Stimulated activated CD4-positive, alpha-beta T cell treated with anti-CD3 and anti-CD28 coated beads, Interleukin-2, amount 100 ng/mL, for 24 hours (primary cell): ENCODE measurements at places on chromosomes 11 and 22.

DNA sequence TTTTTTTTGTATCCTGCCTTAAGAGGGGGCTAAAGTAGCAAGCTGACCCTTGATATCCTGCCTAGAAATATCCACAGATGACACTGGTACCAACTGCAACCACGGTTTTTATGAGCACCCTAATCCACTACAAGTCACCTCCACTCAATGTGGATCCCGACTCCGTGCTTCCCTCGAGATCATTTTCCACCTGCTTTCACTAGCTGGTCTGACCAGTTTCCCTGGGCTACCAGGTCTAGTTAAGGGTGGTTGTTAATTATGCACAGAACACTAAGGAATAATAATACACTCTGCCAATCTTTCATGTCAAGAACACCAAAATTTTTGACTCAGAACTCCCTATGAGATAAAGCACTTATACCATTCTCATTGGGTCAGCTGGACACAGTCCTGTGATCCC is 82.3 kb downstream of the ABTB2 start:
- DNase-seq, result no peak

- DNase-seq, result no peak
Observed at GRCh38 chr22:37534445-37534844, 15.2 kb upstream of the CARD10 start.

DNA sequence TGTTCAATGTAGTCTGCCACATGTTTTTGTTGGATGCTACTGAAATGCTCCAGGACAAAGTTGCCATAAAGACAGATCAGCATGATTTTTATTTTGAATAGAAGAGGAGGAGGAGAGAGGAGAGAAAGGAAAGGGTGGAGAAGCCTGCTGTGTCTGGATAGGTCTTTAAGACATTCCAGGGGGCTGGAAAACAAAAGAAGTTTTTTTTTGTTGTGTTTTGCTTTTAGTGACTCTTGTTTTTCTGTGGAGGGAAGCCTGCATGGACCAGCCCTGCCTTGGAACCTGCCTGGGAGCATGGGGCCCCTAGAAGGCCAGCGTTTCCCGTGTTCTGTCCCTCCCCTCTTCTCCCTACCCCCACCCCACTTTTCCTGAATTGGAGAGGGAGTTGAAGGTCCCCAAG is 2.3 kb downstream of the TSPAN18 start:
- no peak for DNase-seq

GRCh38 chr11:35689081-35689996 is 26.8 kb downstream of the TRIM44 start:
- DNase-seq, result no peak

GRCh38 chr11:126607374-126607773 is 251.9 kb downstream of the ST3GAL4 start:
- no peak for DNase-seq

GRCh38 chr11:28736256-28736655 is 628.1 kb downstream of the METTL15 start:
- DNase-seq, result no peak

DNA sequence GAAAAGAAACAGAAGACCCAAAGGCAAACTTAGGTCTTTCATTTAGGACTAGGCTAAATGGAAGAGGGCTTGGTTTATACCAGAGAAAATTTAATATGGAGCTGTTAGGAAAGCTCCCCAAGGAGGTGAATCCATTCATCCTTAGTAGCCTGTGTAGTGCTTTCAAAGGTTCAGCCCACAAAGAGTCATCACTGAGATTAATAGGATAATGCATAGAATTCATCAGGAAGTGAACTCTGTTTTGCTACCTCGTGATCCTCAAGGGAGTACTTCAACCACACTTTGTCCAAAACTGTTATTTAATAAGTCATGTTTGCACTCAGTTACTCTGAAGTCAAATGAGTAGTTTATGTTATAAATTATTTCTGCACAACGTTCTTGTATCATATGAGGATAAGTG is 43.3 kb upstream of the MMP7 start:
- DNase-seq, result no peak

DNA sequence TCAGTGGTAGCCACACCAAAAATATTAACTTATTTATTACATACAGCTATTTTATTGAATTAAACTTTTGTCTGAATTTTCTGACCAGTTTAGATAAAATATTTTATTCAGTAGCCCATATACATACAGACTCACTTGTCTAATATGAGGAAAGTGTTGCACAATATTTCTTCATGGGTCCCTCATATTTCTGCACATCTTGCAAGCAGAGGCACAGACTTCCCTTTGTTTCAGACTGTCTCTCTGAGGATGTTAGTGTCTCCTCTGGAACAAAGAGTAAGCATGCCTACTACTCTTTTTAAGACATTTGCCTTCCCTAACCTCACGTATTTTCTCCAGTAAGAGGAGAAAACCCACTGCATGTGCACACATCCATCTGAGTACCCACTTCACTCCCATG is 81.2 kb downstream of the OR5AK2 start:
- DNase-seq, result no peak

DNA sequence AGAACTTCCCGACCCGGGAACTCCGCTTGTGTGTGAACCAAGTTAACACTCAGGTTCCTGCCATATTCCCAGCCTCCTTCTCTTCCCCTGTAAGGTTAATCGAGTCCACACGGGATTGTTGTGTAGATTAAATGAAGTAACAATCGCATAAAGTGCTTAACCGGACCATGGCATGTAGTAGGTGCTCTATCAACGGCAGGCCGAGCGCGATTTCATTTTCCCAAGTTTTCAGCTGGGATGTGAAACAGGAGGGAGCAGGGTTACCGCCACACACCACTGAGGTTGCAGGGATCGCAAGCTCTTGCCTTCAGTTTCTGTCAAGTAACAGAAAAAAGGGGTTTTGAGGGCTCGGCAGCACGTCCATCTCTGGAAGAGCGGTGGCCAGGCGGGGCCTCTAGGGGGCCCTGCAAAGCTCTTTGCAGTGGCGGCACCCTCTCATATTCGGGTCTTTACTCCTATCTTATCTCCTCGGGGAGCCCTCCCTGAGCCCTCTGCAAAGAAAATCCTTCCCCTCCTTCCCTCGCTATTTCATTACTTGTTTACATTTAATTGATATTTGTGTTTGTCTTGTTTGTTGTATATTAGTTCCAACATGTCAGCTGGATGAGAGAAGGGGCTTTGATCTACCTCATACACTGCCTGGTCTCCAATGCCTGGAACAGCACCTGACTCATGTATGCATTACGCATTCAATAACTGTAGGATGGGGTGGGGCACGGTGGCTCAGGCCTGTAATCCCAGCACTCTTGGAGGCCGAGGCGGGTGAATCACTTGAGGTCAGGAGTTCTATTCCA is 816 bp upstream of the PLEKHA7 start:
- peak; percentile 26 for DNase-seq

DNA sequence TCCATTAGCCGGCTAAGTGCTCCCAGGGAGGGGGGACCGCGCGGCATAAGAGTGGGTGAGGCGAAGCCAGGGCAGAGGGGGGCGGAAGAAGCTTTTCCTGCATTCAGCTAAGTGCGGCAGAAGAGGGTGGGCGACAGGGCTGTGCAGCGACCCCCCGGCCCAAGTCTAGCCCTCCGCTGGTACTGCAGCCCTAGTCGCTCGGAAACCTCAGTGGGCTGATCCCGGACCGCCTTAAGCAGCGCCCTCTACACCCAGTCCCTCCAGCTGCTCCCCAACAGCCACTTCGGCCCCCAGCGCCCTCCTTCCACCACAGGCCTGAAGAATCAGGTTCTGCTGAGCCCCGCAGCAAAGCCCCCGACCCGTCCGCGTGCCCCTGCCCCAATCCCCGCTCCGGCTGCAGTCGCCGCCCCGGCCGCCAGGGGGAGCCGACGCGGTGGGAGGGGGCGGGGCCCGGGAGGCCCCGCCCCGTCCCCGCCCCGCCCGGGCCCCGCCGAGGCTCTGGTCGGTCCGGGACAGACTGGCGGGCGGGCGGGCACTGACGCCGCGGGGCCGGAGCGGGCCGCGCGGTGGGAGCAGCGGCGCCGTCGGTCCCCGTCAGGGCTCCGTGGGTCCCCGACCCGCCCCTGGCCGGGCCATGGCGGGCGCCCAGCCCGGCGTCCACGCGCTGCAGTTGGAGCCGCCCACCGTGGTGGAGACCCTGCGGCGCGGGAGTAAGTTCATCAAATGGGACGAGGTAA is at the start of gene PLCB3:
Gene PLCB3, plus strand, starts transcription at position 515 of the 737 bp plus-strand sequence. Its CDS starts 120 bp downstream, at position 635.
- peak; percentile 70 for DNase-seq

DNA sequence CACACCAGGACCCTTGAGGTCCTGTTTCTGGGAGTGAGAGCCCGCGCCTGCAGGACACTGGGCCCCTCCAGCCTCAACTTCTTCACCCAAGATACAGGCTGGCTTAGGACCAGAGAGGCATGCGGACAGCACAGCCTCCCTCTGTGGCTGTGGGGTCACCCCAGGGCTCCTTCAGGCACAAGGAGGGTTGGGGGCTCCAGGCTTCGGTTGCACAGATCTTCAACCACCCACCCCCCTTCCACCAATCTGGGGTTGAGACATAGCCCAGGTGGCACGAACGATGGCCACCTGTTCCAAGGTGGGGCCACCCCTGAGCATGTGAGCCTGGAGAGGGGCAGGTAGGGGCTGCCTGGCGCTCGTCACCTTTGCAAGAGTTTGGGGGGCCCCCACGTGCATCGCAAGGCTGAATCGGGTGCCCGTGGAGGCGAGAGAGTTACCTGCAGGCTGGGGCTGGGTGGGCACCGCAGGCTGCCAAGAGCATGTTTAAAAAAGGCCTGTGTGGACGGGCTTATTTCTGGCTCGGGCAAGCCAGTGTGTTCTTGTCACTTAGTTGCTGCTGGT is 1.2 kb downstream of the ZDHHC8 start:
- DNase-seq, result no peak

DNA sequence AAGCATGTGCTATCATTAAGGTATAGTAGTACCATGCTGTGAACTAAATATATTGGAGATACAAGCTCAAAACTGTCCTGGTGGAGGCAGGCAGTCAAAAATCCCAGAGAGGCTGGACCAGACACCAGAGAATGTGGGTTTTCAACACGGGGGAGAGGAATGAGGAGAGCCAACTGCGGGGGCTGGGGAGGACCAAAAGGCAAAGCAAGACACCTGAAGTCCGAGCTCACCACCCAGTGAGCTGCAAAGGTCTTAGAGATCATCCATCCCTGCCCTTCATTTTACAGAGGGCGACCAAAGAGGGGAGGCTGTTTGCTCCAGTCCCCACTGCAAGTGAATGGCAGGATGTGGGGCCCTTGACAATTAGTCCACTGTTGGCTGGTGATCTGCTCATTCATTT is 10.0 kb downstream of the RIBC2 start:
- DNase-seq, result no peak
